SHP77 (cell line): ENCODE measurements at places on chromosomes 12 and 14.
A peak's percentile ranks its signal among the peaks of the same experiment; 100 is the strongest.

DNA sequence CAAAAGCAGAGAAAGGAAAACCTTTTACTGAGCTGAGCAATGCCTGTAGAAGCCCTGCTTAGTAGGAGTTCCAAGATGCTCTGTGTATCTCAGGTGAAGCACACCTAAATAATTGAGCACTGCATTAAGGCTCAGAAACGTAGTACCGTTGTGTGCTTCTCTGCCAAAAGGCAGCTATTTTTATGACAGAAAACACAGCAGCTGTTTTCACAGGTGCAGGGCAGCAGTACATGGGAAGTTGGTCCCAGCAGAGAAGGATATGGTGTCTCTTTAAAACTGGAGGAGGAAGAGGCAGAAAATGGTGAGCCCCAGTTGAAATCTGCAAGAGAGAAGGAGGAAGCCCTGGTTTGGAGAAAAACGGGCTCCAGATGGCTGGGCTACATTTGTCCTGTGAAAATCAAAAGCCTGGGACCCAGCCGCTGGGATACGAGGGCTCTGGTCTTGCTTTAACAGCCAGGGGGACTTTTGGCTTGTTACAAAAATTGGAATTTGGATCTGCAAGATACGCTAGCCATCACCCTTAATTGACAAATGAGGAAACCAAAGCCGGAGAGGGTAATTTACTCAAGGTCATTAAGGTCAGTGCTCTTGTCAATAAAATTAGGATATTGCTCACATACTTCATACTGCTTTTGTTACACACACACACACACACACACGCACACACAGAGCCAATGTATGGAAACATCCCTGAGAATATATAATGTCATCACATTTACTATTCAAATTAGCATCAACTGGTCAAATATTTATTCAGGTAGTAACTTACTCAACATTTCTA lies 27.3 kb downstream of the SPRING1 start:
- DNase-seq: peak; percentile 30

DNA sequence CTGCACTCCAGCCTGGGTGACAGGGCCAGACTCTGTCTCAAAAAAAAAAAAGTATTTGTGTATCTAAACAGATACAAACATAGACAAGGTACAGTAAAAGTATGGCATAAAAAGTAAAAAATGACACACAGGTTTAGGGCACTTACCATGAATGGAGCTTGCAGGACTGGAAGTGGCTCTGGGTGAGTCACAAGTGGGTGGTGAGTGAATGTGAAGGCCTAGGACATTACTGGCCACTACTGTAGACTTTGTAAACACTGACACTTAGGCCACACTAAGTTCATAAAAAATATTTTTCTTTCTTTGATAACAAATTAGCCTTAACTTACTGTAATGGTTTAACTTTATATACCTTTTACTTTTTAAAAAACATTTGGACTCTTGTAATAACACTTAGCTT lies 38.0 kb upstream of the EIF5 start:
- DNase-seq: no peak

DNA sequence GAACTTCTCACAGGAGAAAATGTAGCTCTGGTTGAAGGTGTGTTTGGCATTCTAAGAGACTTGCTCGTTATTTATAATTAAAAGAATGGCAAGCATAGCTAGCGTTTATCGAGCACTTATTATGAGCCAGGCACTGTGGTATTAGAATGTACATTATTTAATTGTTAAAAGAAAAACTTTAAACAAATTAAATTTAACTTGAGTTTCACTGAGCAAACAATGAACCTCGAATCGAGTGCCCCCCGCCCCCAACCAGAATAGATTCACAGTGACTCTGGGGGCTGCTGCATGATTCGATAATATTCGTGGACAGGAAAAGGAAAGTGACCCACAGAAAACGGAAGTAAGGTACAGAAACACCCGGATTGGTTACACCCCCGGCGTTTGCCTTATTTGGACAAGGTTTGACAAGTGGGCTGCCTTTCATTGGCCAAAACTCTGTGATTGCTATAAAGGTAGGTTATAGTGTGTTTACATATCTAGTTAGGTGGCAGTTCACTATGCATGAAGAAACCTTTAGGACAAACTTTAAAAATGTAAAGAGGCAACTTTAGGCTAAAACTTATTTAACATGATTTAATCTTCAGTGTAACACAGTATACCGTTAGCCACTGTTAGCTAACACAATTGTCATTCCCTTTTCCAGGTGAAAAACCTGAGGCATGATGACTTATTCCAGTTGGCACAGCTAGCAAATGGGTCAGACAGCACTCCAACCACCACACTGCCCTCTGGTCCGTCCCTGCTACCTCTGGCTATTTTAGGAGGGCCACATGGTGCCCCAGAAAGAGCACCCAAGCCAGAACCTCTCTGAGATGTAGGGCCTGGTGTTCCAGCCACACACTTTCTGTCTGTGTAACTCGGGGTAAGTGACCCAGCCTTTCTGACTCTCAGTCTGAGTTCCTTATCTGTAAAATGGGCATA lies 7.1 kb downstream of the SCNN1A start:
- no peak for DNase-seq

GRCh38 chr14:34063470-34064164 lies 112.7 kb upstream of the EGLN3 start:
- peak; percentile 16 for DNase-seq

DNA sequence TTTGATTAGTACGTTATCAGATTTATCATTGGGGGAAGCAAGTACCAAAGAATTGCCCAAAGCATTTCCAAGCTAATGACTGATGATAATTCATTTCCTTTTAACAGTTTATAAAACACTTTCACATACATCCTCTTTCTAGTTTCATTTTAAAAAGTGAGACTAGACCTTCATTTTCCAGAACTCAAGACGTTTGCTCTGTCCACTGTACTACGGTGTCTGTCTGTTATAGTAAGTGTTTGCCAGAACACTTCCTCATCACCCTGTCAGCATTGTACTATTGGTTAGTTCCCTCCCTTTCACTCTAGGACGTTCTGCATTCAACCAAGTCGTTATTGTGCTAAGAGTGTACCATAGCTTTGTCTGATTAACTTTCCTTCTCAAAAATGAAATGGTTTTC lies 81.7 kb upstream of the TMEM263 start:
- no peak for DNase-seq

DNA sequence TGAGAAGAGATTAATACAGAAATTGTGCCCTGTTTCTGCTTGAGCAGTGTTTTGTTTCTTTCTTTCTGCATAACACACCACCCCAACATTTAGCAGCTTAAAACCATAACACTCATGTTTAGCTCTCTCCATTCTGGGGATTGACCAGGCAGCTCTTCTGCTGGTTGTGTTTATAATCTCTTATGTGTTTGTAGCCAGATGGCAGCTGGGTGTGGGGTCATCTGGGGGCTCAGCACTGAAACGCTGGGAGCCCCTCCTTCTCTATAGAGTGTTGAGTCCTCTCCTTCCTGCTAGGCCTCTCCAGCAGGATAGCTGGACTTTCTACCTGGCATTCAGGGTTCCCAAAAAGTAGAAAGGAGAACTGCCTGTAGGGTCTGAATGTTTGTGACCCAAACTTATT lies 270.6 kb downstream of the TTC8 start:
- no peak for DNase-seq
